Activated CD4-positive, alpha-beta memory T cell treated with anti-CD3 and anti-CD28 coated beads for 36 hours (primary cell): ENCODE measurements at places on chromosomes 1 and 21.

DNA sequence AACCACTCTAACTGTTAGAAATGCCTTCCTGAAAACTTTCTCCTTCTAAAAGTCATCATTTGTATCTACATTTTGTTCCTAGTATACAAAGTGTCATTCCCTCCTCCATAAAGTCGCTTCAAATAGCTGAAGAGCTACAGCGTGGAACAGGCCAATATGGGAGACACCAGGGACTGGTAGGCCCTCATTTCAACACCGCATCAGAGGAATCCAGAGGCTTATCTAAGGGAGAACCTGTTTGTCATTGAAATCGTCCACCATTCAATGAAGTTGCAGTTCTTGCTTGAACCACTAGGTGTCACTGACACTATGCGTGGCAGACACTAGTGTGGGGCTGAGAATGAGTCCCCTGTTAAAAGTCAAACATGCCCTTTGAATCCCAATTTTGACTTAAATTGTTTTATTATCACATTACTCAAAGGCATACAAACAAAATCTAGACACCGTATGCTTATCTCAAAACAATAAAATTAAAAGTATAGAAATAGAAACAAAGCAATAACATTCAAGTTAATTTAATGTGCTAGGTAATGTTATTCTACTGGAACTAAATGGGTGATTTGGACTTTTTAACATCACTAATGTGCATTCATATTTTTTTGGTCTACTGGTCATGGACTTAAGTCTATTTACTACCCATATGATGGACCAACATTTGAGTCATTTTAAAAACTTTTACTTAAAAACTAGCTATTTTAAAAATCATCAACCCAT lies 182.3 kb downstream of the FCRL5 start:
- H3K27ac ChIP-seq = no peak overlapping the region
- H3K4me3 ChIP-seq = no peak overlapping the region
- peak; percentile 36 for DNase-seq
- peaks cover 2% of the 10 kb centered on the region for H3K27me3 ChIP-seq
- H3K36me3 ChIP-seq = no peaks in the 10 kb centered on the region
- H3K4me1 ChIP-seq = no peaks in the 10 kb centered on the region

GRCh38 chr1:54460351-54460750 lies 54.2 kb upstream of the SSBP3 start:
- H3K27ac ChIP-seq = peak overlapping the region; percentile 56
- peak; percentile 61 for DNase-seq
- H3K36me3 ChIP-seq = no peaks in the 10 kb centered on the region
- peaks cover 40% of the 10 kb centered on the region for H3K4me1 ChIP-seq

GRCh38 chr1:180893614-180894013 lies 19.1 kb upstream of the KIAA1614 start:
- no peaks in the 10 kb centered on the region for H3K27me3 ChIP-seq
- H3K4me3 ChIP-seq = no peak overlapping the region
- H3K27ac ChIP-seq = no peak overlapping the region
- H3K36me3 ChIP-seq = peaks cover 6% of the 10 kb centered on the region

GRCh38 chr1:68010090-68010489 lies 40.3 kb downstream of the DIRAS3 start:
- no peaks in the 10 kb centered on the region for H3K36me3 ChIP-seq
- H3K27me3 ChIP-seq = peaks cover 2% of the 10 kb centered on the region
- no peaks in the 10 kb centered on the region for H3K4me1 ChIP-seq

DNA sequence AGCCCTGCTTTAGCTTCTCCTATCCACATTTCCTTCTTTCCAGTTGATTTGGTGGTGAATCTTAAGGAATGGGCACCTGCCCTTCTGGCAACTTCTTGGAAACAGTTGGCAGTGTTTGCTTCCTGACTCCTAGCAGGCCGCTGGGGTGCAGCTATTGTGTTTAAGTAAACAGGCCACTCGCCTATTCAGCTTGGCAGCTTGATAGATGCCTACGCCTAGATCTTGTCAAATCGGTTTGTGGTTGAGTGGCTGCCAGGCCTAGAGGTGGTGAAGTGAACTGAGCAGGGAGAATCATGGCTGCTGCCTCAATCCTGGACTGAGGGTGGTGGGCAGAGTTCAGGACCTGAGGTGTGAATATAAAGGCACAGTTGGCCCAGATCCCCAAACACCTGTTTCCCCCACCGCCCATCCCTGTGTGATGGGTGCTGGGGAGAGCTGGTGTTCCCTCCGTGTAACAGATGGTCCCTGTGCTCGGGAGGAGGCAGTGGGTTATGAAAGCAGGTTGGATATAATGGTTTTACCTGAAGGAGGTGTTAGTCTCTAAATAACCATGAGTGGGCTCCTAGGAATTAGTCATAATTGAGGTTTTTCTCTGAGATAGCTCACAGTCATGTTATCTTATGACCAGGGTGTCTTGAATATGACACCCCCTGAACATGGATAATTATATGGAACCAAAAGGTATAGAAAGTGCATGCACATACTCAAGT lies 940 bp upstream of the PLA2G2C start:
- H3K27me3 ChIP-seq = peaks cover 23% of the 10 kb centered on the region
- H3K4me3 ChIP-seq = peak overlapping the region; percentile 41
- no peaks in the 10 kb centered on the region for H3K36me3 ChIP-seq
- H3K27ac ChIP-seq = peak overlapping the region; percentile 74
- H3K4me1 ChIP-seq = peaks cover 41% of the 10 kb centered on the region
- peak; percentile 65 for DNase-seq

- no peak overlapping the region for H3K4me3 ChIP-seq
- no peak overlapping the region for H3K27ac ChIP-seq
- no peaks in the 10 kb centered on the region for H3K4me1 ChIP-seq
Observed at GRCh38 chr1:163981500-163982030, 577.4 kb upstream of the PBX1 start.

GRCh38 chr1:84851839-84852238 lies 41.2 kb downstream of the LPAR3 start:
- H3K4me1 ChIP-seq = peaks cover 38% of the 10 kb centered on the region
- peaks cover 5% of the 10 kb centered on the region for H3K36me3 ChIP-seq
- H3K27ac ChIP-seq = no peak overlapping the region
- DNase-seq = no peak
- no peak overlapping the region for H3K4me3 ChIP-seq

- no peak overlapping the region for H3K4me3 ChIP-seq
- no peaks in the 10 kb centered on the region for H3K4me1 ChIP-seq
- no peaks in the 10 kb centered on the region for H3K36me3 ChIP-seq
- peaks cover 5% of the 10 kb centered on the region for H3K27me3 ChIP-seq
Observed at GRCh38 chr21:26753822-26754221, 91.4 kb downstream of the ADAMTS1 start.

- no peak overlapping the region for H3K27ac ChIP-seq
- no peaks in the 10 kb centered on the region for H3K27me3 ChIP-seq
- H3K4me3 ChIP-seq = no peak overlapping the region
- no peaks in the 10 kb centered on the region for H3K4me1 ChIP-seq
- H3K36me3 ChIP-seq = no peaks in the 10 kb centered on the region
Observed at GRCh38 chr1:242055749-242056320, 56.9 kb upstream of the MAP1LC3C start.

- peaks cover 1% of the 10 kb centered on the region for H3K27me3 ChIP-seq
- H3K27ac ChIP-seq = no peak overlapping the region
- H3K36me3 ChIP-seq = no peaks in the 10 kb centered on the region
- H3K4me3 ChIP-seq = no peak overlapping the region
Observed at GRCh38 chr1:170306948-170307347, 161.2 kb downstream of the NTMT2 start.

DNA sequence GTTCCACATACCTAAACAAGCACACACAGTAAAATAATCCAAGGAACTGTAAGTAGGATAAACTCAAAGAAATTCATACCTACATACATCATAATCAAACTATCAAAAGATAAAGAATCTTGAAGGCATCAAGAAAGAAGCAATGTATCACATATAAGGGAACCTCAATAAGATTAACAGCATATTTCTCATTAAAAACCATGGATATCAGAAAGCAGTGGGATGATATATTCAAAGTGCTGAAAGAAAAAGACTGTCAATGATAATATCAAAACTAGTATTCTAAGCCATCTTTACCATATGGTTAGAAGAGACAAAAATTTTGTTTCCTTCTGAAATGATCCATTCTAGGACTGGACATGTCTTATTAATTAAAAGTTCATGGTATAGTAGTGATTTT lies 37.1 kb upstream of the ADAM30 start:
- H3K36me3 ChIP-seq = peaks cover 54% of the 10 kb centered on the region
- H3K4me1 ChIP-seq = no peaks in the 10 kb centered on the region
- H3K4me3 ChIP-seq = no peak overlapping the region
- no peaks in the 10 kb centered on the region for H3K27me3 ChIP-seq

- no peak overlapping the region for H3K4me3 ChIP-seq
- H3K36me3 ChIP-seq = no peaks in the 10 kb centered on the region
- no peaks in the 10 kb centered on the region for H3K4me1 ChIP-seq
- no peaks in the 10 kb centered on the region for H3K27me3 ChIP-seq
Observed at GRCh38 chr1:82632155-82632554, 831.4 kb downstream of the ADGRL2 start.

GRCh38 chr1:41730806-41731205 lies 187.9 kb downstream of the HIVEP3 start:
- DNase-seq = no peak
- no peaks in the 10 kb centered on the region for H3K36me3 ChIP-seq
- no peak overlapping the region for H3K4me3 ChIP-seq
- no peaks in the 10 kb centered on the region for H3K27me3 ChIP-seq
- peaks cover 47% of the 10 kb centered on the region for H3K4me1 ChIP-seq

DNA sequence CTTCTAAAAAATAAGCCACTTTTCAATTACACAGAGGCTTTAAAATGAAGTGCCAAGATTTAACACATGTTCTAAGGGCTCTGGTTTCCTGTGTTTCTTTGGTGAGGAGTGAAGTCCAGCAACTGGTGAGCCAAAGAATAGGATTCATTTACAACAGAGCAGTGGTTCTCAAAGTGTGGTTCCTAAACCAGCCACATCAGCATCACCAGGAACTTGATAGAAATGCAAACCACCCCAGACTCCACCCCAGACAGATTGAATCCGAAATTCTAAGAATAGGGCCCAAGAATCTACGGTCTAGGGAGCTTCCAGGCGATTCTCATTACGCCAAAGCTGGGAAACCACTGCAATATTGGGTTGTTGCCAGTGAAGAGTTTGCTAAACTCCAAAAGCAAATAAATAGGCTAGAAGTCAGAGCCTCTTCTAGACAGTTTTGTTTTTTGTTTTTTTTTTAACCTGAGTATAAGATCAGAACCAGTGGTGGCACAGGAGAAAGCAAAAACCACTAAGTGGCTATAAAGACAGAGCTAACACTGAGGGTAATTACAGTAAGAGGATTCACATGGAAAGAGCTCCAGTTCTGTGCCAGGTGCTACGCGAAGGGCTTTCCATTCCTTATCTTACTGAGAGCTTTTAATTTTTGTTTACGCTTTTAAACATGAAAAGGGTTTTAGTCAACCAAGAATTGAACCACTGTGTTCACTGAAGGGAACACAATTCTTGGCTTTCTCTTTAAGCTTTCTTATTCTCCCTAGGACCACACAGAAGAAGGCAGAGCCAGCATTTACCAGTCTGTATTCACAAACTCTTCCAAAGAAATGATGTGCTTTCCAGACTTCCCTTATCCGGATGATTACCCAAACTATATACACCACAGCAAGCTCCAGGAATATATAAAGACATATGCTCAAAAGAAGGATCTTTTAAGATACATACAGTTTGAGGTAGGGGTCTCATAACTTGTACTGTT lies 42.4 kb upstream of the FMO2 start:
- no peak overlapping the region for H3K27ac ChIP-seq
- no peak for DNase-seq
- no peaks in the 10 kb centered on the region for H3K4me1 ChIP-seq
- H3K4me3 ChIP-seq = no peak overlapping the region

DNA sequence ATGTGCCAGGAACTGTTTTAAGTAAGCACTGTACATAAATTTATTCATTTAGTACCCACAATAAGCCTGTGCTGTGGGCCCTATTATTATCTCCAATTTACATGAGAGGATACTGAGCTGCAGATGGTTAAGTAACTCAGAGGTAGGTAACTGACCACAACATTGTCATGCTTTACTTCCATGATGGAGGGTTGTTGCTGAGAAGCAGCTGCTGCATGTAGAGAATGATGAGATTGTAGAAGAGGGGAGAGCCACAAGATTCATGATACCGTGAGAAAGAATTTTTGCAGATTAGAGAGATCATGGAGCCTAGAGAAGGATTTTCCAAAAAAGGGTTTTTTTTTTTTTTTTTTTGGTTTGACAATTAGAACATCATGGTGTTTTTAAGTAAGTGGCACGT lies 313.1 kb downstream of the PTBP2 start:
- H3K27me3 ChIP-seq = no peaks in the 10 kb centered on the region
- H3K4me3 ChIP-seq = no peak overlapping the region
- H3K27ac ChIP-seq = no peak overlapping the region
- DNase-seq = no peak

DNA sequence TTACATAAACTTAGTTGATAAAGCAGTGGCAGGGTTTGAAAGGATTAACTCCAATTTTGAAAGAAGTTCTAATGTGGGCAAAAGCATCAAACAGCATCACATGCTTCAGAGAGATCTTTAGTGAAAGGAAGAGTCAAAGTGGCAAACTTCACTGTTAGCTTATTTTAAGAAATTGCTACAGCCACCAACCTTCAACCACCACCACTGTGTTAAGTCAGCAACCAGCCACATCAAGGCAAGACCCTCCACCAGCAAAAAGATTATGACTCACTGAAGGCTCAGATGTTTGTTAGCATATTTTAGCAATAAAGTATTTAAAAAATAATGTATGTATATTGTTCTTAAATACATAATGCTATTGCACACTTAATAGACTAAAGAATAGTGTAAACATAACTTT lies 21.3 kb upstream of the MAGI3 start:
- peaks cover 3% of the 10 kb centered on the region for H3K27me3 ChIP-seq
- no peak overlapping the region for H3K4me3 ChIP-seq
- H3K4me1 ChIP-seq = no peaks in the 10 kb centered on the region
- no peak overlapping the region for H3K27ac ChIP-seq
- DNase-seq = peak; percentile 9

- peak overlapping the region; percentile 9 for H3K27ac ChIP-seq
- H3K27me3 ChIP-seq = peaks cover 38% of the 10 kb centered on the region
- H3K36me3 ChIP-seq = peaks cover 30% of the 10 kb centered on the region
- DNase-seq = no peak
- H3K4me3 ChIP-seq = peak overlapping the region; percentile 91
- H3K4me1 ChIP-seq = peaks cover 48% of the 10 kb centered on the region
Observed at GRCh38 chr1:212607913-212608391, 609 bp upstream of the ATF3 start.

GRCh38 chr1:71908871-71909390 lies 373.4 kb downstream of the NEGR1 start:
- no peak overlapping the region for H3K27ac ChIP-seq
- no peak overlapping the region for H3K4me3 ChIP-seq
- no peaks in the 10 kb centered on the region for H3K27me3 ChIP-seq
- DNase-seq = no peak
- no peaks in the 10 kb centered on the region for H3K4me1 ChIP-seq
- no peaks in the 10 kb centered on the region for H3K36me3 ChIP-seq

GRCh38 chr1:17925290-17926237 lies 170.4 kb downstream of the ACTL8 start:
- peaks cover 20% of the 10 kb centered on the region for H3K27me3 ChIP-seq
- no peaks in the 10 kb centered on the region for H3K4me1 ChIP-seq
- H3K27ac ChIP-seq = no peak overlapping the region
- no peaks in the 10 kb centered on the region for H3K36me3 ChIP-seq
